ENCODE measurements at places on chromosomes 6 and 20.

- no peak for DNase-seq
Observed at GRCh38 chr6:98880486-98880885, 46.1 kb downstream of the POU3F2 start.

DNA sequence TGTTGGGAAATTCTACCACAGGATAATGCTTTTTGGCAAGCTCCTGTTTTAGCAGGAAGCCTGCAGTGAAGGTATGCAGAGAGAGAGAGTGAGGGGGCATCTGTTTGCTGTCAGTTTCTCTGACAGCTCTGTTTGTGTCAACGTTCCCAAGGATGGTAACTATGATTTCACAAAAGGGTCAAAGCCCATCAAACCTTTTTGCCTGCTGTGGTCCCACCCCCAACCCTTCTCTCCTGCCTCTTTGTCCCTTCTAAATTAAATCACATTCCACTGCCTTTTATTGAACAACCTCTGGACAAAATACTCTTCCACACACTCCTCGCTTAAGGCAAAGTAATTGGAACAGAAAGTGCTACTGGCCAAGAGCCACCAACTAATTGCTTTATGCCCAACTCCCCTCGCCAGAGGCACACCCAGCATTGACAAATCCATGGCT is 128.3 kb downstream of the TSHZ2 start:
- no peak for DNase-seq

DNA sequence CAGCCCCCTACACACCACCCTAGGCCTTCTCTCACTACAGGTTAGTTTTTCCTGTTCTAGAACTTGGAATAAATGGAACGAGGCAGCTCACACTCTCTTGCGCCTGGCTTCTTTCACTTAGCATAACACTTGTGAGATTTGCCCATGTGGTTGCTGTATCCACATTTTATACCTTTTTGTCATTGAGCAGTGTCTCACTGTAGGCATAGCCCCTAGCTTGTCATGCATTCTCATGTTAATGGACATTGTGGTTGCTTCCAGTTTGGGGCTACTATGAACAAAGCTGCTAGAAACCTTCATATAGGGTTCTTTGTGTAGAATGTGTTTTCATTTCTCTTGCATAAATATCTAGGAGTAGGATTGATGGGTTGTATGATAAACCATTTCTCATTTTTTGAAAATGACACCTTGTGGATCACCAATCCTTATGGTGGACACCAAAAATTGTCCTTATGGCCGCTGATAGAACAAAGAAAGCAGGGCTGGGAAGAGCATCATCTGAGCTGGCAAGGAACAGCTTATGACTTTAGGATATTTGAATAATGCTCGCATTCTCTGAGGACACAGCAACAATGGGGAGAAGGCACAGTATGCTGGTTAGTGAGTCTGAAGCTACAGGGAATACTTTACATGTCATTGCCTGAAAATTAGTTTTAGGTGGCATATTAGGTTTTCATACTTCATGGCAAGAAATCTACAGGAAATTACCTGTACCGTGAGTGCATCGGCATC is 9.8 kb upstream of the SLC22A23 start:
- no peak for DNase-seq

DNA sequence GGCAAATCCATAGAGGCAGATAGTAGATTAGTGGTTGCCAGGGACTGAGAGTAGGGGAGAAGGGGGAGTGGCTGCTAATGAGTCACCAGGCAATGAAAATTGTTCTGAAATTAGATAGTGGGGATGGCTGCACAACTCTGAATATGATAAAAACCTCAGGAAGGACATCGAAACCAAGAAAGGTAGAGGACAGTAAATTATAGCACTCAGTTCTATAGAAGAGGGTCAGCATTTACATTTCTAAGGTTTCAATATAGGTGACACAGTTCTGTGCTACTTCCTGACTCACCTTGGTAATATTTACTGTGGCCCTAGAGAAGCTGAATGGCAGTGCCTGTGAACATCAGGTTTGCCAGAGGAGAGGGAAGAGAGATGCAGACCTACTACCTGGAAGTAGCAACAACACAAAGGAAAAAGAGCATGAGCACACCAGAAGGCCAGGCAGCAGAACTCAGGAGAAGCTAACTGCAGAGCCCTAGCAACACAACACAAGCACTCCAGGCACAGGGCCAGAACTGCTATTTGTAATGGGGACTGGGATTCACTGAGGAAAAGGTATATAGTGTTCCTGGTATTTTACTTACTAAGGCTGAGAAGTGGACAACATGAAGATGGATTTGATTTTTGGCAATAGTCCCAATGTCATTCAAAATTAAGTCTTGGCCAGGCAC is 75.9 kb downstream of the PLCG1 start:
- no peak for DNase-seq

DNA sequence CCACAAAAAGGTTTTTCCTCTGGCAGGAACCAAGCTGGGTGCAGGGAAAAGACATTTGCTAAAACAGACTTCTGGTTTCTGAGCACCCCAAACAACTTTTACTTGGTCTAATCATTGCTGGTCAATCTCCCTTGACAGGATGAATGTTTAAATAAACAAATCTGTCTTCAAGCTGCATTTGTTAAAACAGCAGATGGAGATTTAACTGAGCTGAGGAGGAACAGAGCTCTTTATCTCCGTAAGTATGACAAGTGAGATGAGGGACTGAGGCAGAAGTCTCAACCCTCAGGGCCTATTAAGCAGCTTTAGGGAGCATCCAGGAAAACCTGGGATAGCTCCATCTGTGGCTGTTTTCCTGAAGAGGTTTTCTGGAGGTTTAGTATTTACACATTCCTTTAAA is 40.6 kb downstream of the NINL start:
- no peak for DNase-seq

- DNase-seq, result no peak
Observed at GRCh38 chr6:3390698-3391097, 66.2 kb downstream of the SLC22A23 start.

DNA sequence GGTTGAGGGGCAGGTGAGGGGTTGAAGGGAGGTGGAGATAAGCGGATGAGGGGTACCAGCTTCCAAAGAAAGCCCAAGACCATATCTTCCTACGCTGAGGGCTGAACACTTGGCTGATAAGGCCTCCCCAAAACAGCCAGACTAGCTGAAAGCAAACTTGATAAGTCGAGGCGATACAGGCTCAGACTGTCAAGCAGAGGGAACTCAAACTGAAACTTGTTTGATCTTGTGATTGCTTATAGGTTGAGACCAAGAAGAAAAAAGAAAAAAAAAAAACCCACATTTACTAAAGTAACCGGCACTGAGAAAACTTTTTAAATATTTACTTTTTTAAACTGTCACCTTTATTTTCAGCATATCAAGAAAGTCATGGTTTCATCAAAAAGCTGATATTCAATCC is 73.6 kb downstream of the TRERF1 start:
- DNase-seq, result no peak

- no peak for DNase-seq
Observed at GRCh38 chr20:57714409-57715267, 4.8 kb upstream of the PMEPA1 start.

DNA sequence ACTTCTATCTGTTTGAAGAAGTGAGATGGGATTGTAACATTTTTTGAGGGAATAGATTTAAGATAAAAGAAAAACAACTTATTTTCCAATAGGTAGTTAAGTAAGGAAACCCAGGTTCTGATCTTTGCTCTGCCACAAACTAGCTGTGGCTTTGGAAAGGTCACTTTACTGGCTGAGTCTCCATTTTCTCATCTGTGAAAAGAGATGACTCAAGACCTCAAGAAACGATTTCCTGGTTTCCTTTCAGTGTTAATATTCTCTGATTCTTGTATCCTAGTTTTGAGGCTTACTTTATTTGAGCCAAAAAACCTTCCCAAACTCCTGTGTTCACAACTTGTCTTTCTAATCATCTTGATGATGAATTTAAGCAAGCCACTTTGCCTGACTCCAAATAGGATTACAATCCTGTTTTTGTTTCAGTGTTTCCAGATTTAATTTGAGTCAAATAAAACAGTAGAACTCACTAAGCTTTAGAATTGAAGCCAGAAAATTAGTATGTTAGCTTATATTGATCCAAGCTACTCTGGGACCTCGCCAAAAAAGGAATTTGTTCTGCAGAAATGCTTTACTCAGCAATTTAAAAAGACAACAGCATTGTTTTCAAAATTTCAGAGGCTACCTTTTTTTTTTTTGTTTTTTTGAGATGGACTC is 51.1 kb downstream of the ENPP1 start:
- no peak for DNase-seq

GRCh38 chr20:61414455-61414991 is 162.5 kb downstream of the CDH4 start:
- DNase-seq, result no peak

DNA sequence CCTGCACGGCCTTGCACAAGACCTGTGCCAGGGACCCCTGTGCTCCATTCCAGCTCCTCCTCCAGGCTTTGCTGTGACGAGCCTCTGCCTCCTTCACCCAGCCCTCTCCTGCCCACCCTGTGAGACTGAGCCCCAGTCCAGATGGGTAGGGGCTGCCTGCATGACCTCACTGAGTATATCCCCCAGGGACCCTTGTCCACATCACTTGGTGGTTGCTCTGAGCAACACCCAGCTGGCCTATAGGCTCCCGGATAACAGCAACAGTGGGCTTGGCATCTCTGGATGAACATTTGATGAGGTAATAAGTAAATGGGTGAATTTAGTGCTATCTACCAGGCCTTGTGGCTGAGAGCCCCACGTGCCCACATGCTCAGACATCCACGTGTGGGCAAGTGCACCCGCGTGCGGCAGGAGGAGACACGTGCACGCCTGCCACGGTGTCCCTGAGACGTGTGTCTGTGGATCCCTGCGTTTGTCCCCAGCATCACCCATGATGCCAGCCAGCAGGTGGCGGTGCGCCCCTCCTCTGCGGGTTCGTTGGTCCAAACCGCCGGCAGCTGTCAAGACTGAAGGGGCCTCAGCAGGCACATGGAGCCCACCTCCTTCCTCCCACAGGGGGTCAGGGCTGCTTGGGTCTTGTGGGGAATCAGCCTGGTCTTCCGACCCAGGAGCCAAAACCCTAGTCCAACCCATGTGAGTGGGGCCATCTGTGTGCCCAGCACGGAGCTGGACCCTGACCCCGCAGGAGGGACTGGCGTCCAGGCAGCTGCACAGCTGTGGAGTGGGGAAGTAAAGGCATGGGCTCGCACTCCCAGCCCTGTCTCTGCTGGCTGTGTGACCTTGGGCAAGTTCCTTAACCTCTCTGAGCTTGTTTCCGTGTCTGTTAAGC is 45.9 kb downstream of the FGD2 start:
- DNase-seq, result no peak

GRCh38 chr6:157604816-157605215 is 218.2 kb upstream of the SNX9 start:
- DNase-seq, result no peak

- no peak for DNase-seq
Observed at GRCh38 chr6:124319410-124319809, 515.7 kb downstream of the NKAIN2 start.

Measured in AG04450 (cell line).